Vagina (tissue), 2 donors: ENCODE measurements at places on chromosomes 16 and 17.

- DNase-seq, result no peak
Measured at GRCh38 chr17:21772321-21772720, 80.0 kb downstream of the KCNJ18 start.

DNA sequence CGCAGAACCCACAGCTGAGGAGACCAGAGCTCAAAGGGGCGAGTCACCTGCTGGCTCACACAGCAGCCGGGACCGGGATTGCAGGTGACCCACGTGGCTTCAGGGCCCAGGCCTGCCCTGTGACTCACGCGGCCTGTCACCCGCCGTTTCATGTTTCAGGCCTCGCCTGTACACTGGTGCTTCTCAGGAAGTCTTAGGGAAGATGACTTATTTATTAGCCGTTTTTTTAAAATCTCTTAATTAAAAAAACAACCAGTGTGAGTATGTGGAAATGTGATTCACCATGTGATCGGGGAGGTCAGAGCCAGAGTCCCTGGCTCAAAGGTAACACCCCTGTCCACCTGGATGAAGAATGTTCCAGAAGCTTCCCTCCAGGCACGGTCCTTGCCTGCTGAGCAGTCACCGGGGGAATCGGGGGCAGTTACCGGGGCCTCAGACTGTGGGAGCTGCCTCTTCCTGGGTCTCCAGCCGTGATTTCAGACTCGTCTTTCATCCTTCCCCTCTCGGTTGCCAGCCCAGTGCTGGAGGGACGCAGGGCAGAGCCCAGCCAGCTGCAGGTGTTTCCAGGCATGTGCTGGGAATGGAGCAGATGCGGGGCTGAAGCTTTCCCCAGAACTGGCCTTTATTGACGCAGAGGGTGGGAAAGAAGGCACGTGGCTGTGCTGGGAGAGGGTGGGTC is 49.3 kb downstream of the CMIP start:
- DNase-seq, result no peak

- no peak for DNase-seq
Measured at GRCh38 chr16:20901436-20902112, 1.0 kb downstream of the LYRM1 start.

- DNase-seq, result no peak
Measured at GRCh38 chr16:10979717-10980601, 35.6 kb downstream of the CLEC16A start.

GRCh38 chr17:79098282-79098867 is 23.8 kb downstream of the ENGASE start:
- DNase-seq, result no peak

GRCh38 chr16:70399951-70400350 is 38.9 kb downstream of the ST3GAL2 start:
- DNase-seq, result no peak

GRCh38 chr17:52048137-52048898 is 110.2 kb downstream of the CA10 start:
- no peak for DNase-seq

- DNase-seq, result no peak
Measured at GRCh38 chr16:90022209-90023077, 3.2 kb upstream of the DBNDD1 start.

GRCh38 chr17:6072157-6072556 is 2.0 kb downstream of the WSCD1 start:
- DNase-seq, result no peak

- no peak for DNase-seq
Measured at GRCh38 chr16:76681296-76681695, 404.1 kb downstream of the CNTNAP4 start.

- DNase-seq, result no peak
Measured at GRCh38 chr16:66846831-66847230, 2.6 kb downstream of the CA7 start.

- DNase-seq, result no peak
Measured at GRCh38 chr16:80100846-80101451, 439.8 kb upstream of the DYNLRB2 start.

DNA sequence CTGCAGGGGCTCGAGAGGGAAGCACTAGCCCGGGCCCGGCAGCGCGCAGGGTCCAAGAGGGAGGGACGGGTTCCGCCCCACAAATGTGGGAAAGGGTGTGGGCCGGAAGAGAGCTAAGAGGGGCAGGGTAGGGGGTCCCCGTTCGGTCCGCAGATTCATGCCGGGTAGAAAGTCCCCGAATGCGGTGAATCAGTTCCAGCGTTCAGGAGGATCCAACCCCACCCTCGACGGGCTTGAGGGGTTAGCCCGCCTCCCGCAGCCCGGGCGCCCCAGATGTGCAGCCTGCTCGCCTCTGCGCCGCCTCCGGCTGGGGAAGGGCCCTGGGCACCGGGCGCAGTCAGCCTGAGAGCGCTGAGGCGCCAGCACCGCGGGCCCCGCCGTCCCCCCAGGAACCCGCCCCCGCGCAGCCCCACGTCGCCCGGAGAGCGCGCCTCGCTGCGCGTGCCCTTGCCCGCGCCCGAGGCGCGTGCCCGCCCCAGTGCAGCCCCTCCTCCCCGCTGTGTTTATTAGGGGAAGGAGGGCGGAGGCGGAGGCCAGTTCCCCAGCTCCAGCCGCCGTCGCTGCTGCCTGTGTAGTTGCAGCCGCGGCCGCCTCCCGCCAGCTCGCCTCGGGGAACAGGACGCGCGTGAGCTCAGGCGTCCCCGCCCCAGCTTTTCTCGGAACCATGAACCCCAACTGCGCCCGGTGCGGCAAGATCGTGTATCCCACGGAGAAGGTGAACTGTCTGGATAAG is at the start of gene LASP1:
Gene LASP1 (plus strand): TSS at position 533 of the 733 bp plus-strand sequence. CDS start 132 bp downstream, at position 665.
- DNase-seq, result no peak

DNA sequence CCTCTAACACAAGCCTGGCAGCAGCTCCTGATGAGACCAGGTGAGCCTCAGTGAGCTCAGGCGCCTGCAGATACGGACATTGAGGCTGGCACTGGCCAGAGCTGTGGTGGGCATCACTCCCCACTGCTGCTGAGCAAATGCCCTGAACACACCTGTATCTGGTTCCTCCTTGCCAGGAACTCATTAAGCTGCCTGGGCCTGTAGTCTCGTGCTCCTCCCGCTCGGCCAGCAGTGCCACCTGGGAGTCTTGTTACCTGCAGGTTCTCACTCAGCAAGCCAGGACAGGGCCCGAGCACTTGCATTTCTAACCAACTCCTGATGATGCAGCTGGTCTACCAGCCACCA is 13.3 kb downstream of the EIF4A3 start:
- DNase-seq, result no peak

GRCh38 chr17:39138431-39139160 is 12.8 kb downstream of the PLXDC1 start:
- no peak for DNase-seq

GRCh38 chr17:17902376-17902775 is 65.6 kb upstream of the SREBF1 start:
- DNase-seq, result no peak

GRCh38 chr16:35142809-35143192 is 1683.4 kb downstream of the TP53TG3F start:
- DNase-seq, result no peak

GRCh38 chr17:56863974-56864373 is 30.0 kb downstream of the DGKE start:
- no peak for DNase-seq

DNA sequence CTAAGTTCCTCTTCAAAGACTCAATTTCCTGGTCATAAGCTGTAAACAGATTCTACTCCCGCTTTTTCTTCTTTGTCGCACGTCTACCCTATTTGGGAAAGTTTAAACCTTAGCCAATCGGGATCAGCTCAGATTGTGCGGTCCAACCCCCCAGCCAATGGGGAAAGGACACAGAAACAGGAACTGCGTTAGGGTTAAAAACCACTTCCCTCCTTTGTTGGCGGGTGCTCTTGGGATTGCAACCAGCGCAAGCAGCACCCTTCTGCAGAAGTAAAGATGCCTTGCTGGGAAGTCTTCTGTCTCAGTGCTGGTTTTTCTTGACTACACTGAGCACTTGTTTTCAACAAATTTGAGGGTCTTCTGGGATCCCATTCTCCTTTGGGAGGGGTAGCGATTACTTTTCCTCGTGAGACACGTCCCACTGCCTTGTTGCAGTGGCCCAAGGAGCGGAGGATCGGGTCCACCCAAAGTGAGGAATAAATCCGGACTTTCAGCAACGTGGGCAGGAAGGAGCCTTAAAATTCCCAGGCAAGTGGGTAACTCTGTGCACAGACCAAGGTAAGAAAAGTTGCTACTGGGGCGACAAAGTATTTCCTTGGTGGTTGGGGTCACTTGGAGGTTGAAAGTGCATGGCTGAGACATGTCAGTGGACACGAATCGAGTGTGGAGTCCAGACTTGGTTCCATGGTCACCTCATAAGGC is 1.0 kb upstream of the YPEL3 start:
- DNase-seq, result no peak

GRCh38 chr17:72077326-72077960 is 43.4 kb upstream of the SOX9 start:
- DNase-seq, result peak; percentile 44

GRCh38 chr16:56300242-56300623 is 108.9 kb downstream of the GNAO1 start:
- DNase-seq, result no peak

- DNase-seq, result no peak
Measured at GRCh38 chr16:47037396-47037745, 63.9 kb upstream of the DNAJA2 start.

- DNase-seq, result no peak
Measured at GRCh38 chr16:8867216-8867931, 1.4 kb downstream of the CARHSP1 start.

GRCh38 chr17:31286587-31286986 is 10.5 kb downstream of the OMG start:
- no peak for DNase-seq

DNA sequence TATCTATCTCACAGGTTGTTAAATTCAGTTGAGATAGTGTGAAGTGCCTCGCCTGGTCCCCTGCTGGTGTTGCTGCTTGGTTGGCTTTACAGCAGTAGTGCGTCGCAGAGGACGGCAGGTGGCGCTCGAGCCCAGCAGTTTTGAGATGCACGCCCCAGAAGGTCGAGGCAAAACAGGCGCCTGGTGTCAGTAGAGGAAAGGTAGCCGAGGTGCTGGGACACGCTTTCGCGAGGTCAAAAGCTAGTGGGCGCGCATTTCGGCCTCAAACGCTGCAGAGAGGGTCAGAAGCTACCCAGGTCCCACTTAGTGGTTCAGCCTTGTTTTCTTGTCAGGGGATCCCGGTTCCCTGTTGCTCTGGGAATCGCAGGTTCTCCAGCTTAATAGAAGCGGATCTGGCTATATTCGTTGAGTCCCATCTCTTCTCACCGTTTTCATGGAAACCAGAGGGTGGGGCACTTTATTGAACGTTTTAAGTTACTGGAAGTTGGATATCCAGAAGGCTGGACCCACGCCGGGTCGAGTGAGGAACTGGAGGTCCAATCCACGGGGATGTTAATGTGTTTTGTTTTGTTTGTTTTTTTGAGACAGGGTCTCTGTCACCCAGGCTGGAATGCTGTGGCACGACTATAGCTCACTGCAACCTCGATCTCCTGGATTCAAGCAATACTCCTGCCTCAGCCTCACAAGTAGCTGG is 10.3 kb upstream of the ZFP90 start:
- no peak for DNase-seq

DNA sequence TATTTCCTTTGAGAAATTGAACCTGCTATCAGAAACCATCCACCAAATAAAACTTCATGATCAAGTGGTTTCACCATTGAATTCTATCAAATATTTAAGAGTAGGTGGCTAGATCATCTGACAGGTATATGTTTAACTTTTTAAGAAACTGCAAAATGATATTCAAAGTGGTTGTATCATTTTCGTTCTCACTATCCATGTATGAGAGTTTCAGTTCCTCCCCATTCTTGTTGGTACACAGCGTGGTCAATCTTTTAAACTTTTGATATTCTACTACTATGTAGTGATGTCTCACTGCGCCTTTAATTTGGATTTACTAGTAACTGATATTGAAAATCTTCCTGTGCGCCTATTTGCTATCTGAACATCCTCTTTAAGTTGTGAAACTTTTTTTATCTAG is 163.7 kb downstream of the CYB561 start:
- DNase-seq, result no peak

DNA sequence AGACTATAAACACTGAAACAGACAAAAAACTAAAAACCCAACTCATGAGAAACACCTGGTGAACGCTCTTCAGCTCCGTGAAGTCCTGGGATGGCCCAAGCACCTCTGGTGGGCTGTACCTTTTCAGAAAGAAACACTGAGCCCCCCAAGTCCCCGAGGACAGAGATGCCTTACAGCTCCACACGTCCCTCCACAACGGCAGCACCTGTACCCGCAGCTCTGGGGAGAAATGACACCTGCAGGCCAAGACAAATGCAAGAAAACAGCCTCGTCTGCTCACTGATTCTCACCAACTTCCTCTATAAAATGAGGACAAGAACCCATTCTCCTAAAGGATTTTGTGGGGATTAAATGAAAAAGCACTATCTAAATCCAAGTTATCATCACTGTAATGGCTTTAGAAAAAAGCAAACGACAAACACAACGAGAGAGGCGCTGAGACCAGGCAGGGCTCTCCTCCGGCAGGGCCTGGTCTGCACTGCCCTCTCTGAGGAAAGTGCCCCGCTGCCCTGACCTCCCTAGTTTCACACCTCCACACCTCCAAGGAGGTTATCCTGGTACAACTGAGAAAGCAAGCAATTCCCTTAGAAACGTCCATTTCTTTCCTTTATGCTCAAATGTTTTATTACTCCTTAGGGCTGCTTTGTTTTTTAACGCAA is 114.9 kb downstream of the ZNF778 start:
- DNase-seq, result no peak

- no peak for DNase-seq
Measured at GRCh38 chr17:1186923-1187771, 7.4 kb upstream of the ABR start.

DNA sequence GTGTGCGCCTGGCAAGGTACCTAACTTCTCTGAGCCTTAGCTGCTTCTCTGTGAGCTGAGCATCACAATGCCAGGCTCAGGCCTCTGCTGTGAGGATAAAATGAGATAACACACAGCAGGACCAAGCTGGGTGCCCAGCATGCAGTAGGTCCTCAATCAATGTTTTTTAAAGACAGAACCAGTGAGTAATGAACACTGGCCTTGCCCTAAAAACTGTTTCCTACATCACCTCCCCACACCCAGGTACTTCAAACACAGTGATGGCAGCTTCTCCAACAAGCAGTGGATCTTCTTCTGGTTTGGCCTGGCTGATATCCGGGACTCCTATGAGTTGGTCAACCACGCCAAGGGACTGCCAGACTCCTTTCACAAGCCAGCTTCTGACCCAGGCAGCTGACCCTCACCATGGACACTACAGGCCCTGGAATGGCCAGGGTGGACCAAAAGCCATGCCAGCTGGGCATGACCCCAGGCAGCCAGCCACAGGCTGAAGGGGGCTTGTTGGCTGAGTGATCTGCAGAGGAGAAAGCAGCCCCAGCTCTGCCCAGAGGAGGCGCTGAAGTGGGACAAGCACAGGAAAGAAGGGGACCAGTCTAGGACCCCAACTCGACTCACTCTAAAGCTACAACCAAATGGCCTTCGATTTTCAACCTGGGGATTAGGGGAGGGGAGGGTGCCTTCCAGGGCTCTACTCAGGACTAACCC is 3.9 kb downstream of the NAGS start:
- DNase-seq, result no peak

GRCh38 chr16:10745841-10746240 is 2.2 kb downstream of the NUBP1 start:
- DNase-seq, result no peak

- DNase-seq, result no peak
Measured at GRCh38 chr17:34542700-34543336, 36.6 kb upstream of the TMEM132E start.

- no peak for DNase-seq
Measured at GRCh38 chr17:49878931-49879904, 31.3 kb upstream of the TAC4 start.

GRCh38 chr17:80374732-80375585 is 40.0 kb upstream of the ENDOV start:
- DNase-seq, result no peak
